ENCODE measurements at places on chromosomes 7 and 10. TPM values are rescaled to one million over a fixed set of nuclear protein-coding genes. Genes with fewer than 3 reads are reported as not detected.

The DNA2 gene
- 4.0 TPM for polyA plus RNA-seq

DNA sequence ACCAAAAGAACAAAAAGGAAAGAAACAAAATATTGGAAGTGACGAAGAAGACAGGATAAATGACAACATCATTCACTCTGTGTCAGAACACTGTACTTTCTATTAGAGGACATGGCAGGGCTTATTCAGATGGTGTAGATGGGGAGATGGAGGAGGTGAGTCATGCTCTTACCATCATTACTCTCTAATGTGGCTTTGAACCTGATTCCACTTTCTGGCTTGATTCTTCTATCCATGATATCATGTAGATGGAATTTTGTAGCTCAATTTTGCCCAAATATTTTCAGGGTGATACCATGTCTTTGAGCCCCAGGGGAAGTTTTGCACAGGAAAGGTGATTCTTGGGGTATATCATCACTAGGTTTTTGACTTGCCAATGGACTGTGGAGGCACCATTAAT, 91.7 kb downstream of the CFAP58 start:
- H3K4me3 ChIP-seq: no peak overlapping the region
- no peaks in the 10 kb centered on the region for H3K27me3 ChIP-seq
- no peaks in the 10 kb centered on the region for H3K4me1 ChIP-seq
- H3K36me3 ChIP-seq: no peaks in the 10 kb centered on the region

The NEUROD6 gene
- polyA plus RNA-seq: 0.34 TPM

The RPEL1 gene
- polyA plus RNA-seq: 0.01 TPM

The LRIT1 gene
- not detected for polyA plus RNA-seq

GRCh38 chr7:119465798-119466305, 807.1 kb upstream of the KCND2 start:
- no peaks in the 10 kb centered on the region for H3K36me3 ChIP-seq
- no peak overlapping the region for H3K27ac ChIP-seq
- no peak for DNase-seq
- no peaks in the 10 kb centered on the region for H3K27me3 ChIP-seq
- no peak overlapping the region for H3K4me3 ChIP-seq

DNA sequence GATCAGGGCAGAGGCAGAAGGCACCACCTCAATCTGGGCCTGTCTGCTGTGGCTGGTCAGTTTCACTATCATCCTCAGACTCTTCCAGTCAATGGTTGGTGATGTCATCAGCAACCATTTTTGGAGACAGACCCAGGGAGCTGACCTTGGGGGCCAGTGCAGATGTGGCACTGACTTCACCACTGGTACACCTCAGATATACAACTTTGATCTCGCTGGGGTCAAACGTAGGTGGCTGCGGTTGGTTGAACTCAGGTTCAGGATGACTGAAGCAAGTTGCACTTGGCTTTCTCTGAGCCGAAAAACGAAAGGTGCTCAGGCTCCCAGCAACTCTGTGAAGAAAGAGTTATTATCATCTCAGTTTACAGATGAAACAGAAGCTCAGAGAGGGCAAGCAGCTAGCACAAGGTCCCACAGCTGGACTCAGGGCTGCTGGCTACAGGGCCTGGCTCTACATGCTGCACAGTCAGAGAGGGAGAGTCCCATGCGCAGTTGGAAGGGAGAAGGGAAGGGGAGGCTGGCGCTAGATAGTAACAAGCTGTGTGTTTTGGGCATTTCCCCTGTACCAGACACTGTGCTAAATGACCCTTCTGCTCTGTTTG, 27.2 kb downstream of the ANKRD16 start:
- no peak for DNase-seq
- H3K27ac ChIP-seq: no peak overlapping the region
- no peaks in the 10 kb centered on the region for H3K27me3 ChIP-seq
- peaks cover 14% of the 10 kb centered on the region for H3K36me3 ChIP-seq

Data from small intestine (tissue), 16 donors.